Panc1 (cell line): ENCODE measurements at places on chromosomes 5 and 9. TPM values are rescaled to one million over a fixed set of nuclear protein-coding genes. Genes with fewer than 3 reads are reported as not detected.
A peak's percentile ranks its signal among the peaks of the same experiment; 100 is the strongest.

PCDHB9 gene
- total RNA-seq, result 1.8 TPM

RMND5B gene
- total RNA-seq, result 40.8 TPM

IL3 gene
- total RNA-seq, result not detected

- no peak for DNase-seq
Observed at GRCh38 chr9:16871336-16872151, 1.1 kb upstream of the BNC2 start.

DNA sequence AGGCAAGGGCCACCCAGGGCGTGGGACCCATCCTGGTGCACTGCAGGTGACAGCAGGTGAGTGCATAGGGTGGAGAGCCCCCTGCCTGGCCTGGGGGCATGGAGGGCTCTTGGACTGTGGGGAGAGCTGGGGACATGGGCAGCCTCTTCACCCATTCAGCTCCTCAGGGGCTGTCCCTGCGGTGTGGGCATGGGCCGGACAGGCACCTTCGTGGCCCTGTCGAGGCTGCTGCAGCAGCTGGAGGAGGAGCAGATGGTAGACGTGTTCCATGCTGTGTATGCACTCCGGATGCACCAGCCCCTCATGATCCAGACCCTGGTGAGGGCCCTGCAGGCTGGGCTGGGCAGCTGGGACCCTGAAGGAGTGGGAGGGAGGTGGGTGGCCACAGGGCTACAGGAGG, 20.4 kb upstream of the SPTLC1 start:
- DNase-seq, result no peak

DNA sequence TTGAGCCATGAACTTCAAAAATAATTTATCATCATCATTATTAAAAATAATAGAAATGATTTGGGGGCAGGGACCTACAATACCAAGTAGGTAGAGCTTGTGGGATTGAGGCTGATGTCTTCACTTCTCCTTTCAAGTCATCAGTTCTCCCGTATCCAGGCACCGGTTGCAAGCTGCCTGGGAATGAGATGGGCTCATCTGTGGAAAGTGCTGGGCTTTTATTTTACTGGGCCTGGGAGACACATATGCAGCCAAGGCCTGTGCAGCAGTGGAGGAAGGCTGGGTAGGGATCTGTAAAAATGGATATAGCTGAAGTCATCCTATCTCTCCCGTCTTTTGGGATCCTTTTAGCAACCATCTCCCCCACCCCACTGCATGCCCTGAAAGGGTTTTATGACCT, 284.1 kb upstream of the CLINT1 start:
- no peak for DNase-seq

DNA sequence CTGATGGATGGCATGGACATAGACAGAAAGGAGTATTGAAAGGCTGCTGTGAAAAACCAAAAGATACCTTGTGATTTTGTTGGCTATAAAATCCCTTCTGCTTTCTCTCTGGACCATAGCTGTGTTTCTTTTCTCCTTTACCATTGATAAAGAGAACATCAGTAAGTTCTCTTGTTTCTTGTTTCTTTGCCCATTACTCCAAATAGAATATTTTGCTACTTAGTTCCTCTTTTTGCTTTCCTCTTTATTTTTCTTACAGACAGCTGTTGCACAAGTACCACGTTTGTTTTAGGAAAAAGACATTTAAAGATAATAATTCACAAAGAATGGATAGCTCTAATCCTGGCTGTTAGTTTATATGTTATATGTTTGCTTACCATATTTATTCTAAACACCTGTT, 1129.2 kb downstream of the DTWD2 start:
- no peak for DNase-seq

GRCh38 chr9:96317335-96317980, 15.5 kb upstream of the HSD17B3 start:
- DNase-seq, result no peak

DNA sequence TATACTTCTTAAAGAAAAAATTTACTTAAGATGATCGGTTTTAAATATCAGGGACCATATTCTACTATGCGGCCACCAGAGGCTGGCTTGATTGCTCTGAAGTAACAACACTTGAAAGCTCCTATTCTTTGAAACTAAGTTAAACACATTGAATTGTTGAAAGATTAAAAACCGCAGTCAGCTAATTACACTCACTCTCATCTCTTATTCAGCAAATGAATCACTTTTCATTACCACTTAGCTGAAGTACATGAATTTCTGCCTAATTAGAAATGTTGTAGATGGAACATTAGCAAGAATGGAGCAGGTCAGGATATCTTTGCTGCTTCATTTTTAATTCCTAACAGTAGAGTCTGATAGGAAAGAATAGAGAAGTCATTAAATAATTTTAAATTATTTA, 42.3 kb downstream of the LSM11 start:
- DNase-seq, result no peak

DNA sequence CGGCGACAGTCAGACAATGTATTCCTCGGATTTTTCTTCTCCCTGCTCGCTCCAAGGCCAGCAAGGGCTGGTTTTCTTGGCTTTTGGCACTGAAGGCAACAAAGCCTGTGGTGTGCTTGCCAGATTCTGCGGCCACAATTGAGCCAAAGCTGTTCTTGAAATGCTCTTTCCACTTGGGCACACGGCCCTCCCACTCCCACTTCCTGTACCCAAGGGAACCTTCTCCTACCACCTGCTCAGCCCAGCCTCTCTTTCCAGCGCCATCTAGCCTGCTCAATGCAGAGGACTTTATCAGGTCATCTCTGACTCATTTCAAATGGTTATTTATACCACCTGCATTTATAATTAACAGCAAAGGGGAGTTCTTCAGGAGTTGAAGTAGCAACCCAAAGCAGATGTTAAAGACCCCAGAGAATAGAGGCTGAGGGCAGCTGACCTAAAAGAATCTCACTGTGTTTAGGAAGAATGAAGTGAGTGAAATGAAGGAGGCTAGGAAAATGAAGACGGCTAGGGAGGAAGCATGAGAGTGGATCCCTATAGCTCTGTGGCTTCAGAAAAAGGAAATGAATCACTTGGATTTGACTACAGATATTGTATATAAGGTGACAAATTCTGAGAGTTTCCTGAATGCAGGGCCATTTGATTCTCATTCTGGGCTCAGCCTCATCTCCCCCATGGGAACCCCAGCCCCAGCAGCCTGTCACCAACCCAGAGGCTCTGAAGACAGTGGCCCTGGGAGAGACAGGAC, 439.0 kb downstream of the ENC1 start:
- DNase-seq, result peak; percentile 33

DNA sequence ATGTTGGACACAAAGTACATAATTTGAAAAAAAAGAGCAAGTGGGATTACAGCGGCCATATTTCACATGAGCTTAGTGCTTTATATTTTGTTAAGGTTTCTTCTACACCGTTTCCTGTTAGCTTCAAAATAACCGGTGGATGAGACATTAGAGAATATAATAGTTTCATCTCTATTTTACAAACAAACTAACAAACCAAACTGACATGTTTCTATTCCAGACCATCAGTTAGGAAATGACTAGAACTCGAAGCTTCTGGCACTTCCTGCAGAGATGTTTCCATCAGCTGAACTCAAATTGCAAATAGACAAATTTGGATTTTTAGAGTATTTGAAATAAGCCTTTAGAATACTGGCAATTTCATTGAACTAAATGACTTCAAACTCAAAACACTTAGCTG, 86.5 kb downstream of the MTRR start:
- no peak for DNase-seq
